ENCODE measurements at places on chromosomes 3 and 15.

DNA sequence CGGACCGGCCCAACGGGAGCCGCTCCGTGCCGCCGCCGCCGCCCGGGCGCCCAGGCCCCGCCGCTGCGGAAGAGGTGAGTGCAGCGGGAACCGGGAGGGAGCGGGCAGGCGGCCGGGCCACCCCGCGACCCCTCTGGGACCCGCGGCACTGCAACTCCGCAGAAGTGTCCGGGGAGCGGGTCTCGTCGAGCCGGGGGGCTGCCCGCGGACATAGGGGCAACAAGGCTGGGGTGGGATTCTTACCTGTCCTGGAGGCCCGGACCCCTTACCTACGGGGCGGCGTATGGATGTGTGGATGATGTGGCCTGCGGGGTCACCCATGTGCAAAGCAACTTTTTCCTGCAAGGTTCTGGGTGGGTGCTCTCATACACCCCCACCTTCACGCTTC lies 361 bp downstream of the SEMA3F start:
- DNase-seq: no peak

GRCh38 chr15:100048736-100049135 lies 293.0 kb downstream of the ADAMTS17 start:
- no peak for DNase-seq

- no peak for DNase-seq
These were observed 75.4 kb upstream of the ZNF385D start for GRCh38 chr3:21826416-21826815.

DNA sequence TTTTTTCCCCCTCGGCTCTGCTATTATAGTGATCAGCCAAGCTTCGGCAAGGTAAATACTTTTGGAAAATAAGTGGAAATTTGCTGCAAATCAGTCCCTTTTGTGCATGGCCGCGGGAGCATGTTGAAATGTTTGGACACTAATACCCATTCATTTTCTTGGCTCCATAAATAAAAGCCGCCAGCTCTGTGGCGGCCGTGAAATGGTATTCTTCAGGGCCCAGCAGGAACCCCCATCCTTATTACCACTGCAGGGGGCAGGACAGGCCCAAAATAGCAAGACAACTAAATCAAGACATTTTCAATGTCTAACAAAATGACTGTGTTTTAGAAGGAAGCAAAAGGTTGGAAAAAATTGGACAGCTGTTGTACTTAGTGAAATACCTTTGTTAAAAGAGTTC lies 362.3 kb downstream of the NR2F2 start:
- DNase-seq: no peak

- DNase-seq: no peak
These were observed 19.6 kb downstream of the DYNC1LI1 start for GRCh38 chr3:32551087-32551486.

DNA sequence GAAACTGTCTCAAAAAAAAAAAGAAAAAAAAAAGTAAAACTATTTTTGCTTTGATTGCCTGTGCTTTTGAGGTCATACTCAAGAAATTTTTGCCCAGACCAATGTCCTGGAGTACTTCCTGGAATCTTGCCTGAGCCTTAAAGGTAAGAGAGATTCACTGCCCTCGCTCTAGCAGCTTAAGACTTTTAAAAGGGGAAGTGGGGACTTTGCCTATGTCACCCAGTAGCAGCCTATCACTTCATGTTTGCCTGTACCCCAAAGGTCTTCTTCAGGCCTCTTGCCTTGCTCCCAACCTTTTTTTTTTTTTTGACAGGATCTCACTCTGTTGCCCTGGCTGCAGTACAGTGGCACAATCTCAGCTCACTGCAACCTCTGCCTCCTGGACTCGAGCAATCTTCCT lies 18.9 kb upstream of the GOLGB1 start:
- no peak for DNase-seq

GRCh38 chr3:46480491-46481195 lies 15.9 kb upstream of the LTF start:
- DNase-seq: no peak

DNA sequence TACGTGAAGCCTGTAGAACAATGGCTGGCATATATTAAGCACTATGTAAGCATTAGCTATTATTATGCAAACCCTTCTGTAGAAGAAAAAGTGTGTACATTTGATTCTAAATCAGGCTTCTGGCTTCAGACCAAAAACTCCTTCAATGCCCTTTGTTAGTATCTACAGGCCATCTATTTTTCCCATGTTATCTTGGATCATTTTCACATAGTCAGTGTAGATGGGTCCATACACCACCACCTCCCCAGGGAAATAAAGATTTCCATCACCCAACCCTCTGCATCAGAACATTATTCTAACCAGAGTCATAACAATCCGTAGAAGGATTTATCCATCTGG lies 8.0 kb upstream of the KLHL6 start:
- DNase-seq: no peak

- DNase-seq: no peak
These were observed 84.3 kb upstream of the PRTG start for GRCh38 chr15:55827204-55827603.

DNA sequence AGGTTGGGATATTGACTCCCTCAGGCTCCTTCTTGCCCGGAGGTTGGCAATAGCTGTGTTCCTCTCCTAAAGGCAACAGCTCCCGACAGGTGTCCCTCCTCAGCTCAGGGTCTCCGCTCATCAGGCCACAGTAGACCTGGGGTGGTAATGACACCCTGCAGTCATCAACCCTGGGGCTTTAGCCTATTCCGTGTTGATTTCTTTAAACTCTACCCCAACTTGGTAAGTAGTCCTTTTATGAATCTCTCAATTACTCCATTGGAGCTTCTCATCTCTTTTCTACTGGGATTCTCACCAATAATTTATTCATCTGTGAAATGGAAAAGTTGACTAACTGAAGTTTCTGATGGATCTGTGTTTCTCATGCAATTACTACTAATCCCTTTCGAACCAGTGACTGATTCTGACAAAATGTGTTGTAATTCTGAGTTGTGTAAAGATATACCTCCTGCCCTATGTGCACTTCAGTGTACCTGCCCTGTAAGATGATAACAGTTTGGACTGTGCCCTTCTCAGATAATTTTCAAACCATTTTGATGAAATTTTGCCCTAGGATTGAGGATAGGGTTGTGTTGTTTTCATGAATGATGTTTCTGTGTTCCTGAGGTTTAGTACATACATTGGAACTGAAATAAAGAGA lies 89.7 kb downstream of the RPL39L start:
- no peak for DNase-seq

GRCh38 chr15:70151003-70151402 lies 53.3 kb upstream of the TLE3 start:
- no peak for DNase-seq

DNA sequence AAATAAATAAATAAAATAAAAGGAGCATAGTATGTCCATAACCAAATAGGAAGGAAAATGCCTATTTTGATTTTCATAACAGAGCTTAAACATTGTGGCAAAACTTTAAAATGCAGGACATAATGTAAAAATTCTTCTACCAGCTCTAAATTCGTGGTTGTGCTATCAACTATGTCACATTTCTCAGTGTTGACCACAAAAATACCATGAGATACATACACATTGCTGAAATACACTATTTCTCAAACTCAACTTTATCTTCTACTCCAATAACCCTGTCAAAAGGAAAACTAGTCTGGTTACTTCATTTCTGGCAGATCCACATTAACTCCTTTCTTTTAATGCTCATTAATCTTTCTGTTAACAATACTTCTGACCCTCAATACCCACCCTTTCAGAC lies 523.2 kb downstream of the FHIT start:
- DNase-seq: no peak

DNA sequence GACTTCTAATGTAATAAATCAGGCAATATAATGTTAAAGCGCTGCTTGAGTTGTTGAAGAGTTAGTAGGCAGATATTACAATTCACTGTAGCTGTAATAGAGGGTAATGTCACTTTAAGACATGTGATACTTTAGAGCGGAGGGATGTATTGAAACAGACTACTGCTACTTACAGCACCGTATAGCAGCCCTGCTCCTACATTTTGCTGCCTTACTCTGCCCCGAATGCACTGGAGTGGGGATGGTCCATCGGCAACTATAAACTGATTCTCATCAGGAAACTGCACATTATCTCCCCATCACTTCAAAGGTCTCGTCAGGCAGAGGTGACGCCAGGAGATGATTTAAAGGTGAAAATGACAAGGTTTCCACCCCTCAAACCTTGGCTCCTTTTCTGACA lies 349.7 kb upstream of the SUCLG2 start:
- no peak for DNase-seq

GRCh38 chr3:196642434-196642833 lies 2.9 kb downstream of the NRROS start:
- DNase-seq: no peak

- DNase-seq: no peak
These were observed 75.8 kb upstream of the GATA2 start for GRCh38 chr3:128568602-128569490.

DNA sequence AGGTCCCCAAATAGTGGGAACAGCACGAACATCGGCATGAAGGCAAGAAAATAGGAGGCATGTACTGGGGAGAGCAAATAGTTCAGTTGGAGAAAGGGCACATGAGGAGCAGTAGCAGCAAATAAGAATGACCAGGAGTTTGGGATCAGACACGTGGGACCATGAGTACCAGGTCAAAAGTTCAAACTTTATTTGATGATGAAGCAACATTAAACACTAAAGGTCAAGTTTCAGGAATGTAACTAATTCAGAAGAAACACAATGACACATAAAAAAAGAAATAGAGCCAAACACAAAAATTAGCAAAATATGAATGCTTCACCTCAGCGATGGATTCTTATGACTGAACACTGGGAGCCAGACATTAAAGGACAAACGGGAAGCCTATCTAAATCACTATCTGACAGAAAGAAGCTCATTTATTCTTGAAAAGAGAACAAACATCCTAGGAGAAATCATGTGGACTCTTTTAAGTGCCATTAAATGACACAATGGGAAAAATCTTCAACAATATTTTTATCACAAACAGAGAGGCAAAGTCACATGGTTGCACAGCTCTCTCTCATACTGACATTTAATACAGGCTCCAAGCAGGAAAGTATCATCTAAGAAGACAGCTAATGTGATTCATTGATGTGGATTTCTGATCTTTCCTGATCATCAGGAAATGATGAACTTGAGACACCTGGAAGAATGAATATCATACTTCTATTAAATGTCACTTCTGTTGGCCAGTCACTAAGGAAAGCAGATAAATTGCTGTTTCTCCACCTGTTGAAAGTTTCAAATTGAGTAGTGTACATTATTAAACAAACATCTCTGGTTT lies 216.9 kb upstream of the THBS1 start:
- DNase-seq: no peak

DNA sequence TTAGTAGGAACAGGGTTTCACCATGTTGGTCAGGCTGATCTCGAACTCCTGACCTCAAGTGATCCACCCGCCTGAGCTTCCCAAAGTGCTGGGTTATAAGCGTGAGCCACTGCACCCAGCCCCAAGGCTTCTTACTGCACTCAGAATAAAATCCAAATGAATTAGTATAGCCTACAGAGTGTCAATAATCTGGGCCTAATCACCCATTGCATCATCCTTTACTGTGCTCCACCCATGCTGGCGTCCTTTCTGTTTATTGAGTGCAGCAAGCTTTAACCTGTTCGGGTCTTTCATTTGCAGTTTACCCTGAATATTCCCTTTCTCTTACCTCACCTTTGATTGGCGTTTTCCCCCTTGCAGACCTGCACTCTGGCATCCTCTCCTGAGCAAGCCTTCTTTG lies 77.7 kb downstream of the CEP63 start:
- no peak for DNase-seq

GRCh38 chr3:139538733-139539132 lies 809 bp downstream of the RBP1 start:
- DNase-seq: no peak

- no peak for DNase-seq
These were observed 15.2 kb downstream of the CHAC1 start for GRCh38 chr15:40968290-40969085.

- no peak for DNase-seq
These were observed 86.4 kb downstream of the TIGIT start for GRCh38 chr3:114380233-114380651.

All from NCI-H1694 (cell line).